Eye (tissue), 1 donor: ENCODE measurements at places on chromosomes 4 and X.

DNA sequence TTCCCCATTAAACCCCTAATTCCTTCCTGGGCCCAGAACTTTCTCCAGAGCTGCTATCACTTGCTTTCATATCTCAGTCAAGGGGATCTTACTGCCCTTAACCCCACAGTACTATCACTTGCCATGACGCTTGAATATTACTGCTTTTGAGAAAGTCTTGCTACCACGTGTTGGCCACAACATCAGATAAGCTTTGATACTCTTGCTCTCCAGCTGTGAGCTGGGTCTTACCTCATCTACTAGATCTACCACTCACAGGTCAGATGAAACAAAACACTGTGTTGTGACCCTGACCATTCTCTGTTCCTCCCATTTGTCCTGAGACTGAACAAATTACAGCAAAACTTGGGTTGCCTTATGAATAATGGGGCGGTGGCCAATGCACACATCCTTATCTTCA is 12.1 kb upstream of the TAPT1 start:
- DNase-seq = no peak

GRCh38 chrX:154429711-154430110 is 1.2 kb downstream of the ATP6AP1 start:
- DNase-seq = no peak

DNA sequence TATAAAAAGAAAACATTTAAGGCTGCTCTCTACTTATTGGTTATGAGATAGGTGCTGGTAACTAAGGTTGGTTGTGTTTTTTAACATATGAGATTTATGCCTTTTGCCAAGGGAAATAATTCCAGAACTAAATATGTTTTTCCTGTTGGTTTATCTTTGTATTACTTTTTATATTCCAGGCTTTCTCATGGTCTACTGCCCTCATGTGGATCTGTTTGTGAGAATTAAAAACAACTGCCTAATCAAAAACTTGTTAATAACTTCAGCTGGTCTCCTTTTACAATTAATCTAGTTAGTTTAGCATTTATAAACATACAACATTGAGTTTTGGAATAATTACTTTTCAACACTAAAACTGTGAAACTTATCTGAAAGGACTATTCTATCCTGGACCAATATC is 1208.3 kb downstream of the ADGRL3 start:
- peak; percentile 22 for DNase-seq

DNA sequence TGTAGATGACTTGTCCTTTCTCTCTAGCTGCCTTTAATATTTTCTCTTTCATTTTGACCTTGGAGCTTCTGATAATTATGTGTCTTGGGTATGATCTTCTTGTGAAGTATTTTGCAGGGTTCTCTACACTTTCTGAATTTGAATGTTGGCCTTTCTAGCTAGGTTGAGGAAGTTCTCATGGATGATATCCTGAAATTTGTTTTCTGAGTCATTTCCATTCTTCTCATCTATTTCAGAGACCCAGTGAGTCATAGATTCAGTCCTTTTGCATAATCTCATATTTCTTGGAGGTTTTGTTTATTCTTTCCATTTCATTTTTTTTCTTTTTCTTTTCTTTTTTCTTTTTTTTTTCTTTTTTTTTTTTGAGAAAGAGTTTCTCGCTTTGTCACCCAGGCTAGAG is 585.7 kb upstream of the PABPC4L start:
- no peak for DNase-seq

- DNase-seq = no peak
These were observed 71.3 kb upstream of the CAMK2D start for GRCh38 chr4:113832803-113833202.

DNA sequence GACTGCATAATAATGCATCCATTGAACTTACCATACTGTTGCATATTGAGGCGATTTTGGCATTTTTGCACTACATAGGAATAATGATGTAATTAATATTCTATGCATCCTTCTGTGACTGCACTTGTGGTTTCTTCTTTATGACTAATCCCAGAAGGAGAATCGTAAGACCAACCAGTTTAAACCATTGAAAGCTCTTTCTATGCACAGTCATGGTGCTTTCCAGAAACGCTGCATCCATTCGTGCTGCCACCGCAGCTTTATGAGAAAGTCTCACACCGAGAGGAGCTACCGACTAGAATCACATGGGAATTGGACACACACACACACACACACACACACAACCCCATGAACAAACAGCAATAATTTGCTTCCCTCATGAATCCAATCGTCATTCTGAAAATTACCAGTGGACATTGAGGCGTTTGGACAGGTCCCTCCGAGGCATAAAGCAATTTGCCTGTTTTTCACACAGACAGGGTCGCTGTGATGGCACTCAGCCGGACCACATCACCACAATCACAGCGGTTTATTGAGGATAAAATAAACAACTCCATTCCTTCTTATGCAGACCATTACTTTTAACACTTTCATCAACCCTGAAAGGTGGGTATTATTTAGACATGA is 64.2 kb downstream of the PACRGL start:
- DNase-seq = peak; percentile 50

DNA sequence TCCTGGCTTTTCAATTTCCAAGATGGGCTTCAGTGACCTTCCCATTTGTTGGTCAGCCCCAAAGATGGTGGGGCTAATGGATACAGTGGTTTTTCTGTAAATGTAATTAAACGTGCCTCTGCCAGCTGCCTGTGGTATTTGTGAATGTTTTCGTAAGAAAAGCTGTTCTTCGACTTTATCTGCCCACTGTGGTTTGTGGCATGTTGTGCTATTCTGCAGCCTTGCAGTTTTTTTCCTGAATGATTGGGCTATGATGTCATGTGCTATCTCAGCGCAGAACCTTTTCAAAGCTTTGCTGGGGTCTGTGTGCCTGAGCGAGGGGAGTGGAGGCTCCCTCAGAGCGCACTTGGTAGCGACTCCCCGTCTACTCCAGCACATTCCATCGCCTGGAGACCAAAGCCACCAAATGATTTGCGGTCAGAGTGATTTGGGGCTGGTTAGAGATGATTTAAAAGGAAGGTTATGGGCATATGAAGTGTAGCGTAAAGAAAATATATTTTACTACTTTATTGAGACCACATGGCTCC is 137.5 kb downstream of the PALLD start:
- DNase-seq = peak; percentile 90

DNA sequence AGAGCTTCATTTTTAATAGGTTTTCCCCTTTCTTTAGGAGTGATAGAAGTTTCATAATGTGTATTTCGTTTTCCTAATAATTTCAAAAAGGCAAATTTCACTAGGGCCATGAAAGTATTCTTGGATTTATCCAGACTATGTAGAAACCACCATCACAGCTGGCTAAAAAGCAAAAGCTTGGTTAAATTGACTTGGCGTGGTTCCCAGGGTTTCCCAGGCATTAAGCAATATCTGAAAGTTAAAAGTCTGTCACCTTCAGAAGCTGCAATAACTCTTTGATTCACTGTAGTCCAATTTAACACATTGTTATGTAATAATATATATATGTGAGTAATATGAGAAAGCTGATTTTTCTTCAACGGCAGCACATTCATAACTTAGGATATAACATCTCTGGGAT is 38.3 kb downstream of the NDNF start:
- no peak for DNase-seq

DNA sequence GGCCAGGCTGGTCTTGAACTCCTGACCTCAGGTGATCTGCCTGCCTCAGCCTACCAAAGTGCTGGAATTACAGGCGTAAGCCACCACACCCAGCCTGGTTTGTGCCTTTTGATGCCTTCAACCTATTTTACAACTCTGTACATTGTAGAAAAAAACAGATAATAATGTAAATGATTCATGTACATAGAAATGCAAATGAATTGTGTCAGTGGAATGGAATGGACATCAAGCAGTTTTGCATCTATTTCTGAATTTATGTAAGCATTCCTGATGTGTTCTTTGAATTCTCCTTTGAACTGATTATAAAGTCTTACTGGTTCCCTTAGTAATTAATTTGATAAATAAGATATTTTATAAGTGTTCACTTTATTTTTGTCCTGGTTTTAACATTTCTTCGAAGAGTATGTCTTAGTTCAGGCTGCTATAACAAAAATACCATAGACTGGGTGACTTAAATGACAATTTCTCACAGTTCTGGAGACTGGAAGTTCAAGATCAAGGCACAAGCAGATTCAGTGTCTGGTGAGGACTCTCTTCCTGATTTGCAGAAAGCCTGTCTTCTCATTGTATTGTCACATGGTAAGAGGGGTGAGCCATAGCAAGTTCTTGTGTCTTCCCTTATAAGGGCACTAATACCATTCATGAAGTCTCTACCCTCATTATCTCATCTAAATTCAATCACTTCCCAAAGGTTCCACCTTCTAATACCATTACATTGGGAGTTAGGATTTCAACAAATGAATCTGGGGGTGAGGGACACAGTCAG is 162.2 kb upstream of the S100G start:
- DNase-seq = no peak

DNA sequence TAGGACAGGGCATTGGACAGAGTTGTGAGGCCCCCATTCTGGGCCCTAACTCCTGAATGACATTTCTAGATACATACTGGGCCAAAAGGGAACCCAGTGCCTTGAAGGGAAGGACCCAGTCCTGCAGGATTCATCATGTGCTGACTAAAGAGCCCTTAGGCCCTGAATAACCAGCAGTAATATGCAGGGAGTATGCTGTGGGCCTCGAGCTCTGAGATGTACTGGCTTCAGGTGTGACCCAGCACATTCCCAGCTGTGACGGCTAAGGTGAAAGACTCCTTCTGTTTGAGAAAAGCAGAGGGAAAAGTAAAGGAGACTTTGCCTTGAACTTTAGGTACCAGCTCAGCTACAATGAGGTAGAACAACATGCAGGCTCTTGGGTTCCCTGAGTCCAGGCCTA is 138.2 kb upstream of the HUWE1 start:
- no peak for DNase-seq

GRCh38 chrX:48971249-48972219 is at the start of gene KCND1:
TSS of gene KCND1 (minus strand) at chrX:48971844. CDS start at chrX:48970271, 1,573 bp downstream.
- DNase-seq = peak; percentile 74

- no peak for DNase-seq
These were observed 68.3 kb downstream of the TEX13C start for GRCh38 chrX:125387945-125388344.

GRCh38 chrX:39856472-39857121 is 241.2 kb downstream of the BCOR start:
- no peak for DNase-seq

DNA sequence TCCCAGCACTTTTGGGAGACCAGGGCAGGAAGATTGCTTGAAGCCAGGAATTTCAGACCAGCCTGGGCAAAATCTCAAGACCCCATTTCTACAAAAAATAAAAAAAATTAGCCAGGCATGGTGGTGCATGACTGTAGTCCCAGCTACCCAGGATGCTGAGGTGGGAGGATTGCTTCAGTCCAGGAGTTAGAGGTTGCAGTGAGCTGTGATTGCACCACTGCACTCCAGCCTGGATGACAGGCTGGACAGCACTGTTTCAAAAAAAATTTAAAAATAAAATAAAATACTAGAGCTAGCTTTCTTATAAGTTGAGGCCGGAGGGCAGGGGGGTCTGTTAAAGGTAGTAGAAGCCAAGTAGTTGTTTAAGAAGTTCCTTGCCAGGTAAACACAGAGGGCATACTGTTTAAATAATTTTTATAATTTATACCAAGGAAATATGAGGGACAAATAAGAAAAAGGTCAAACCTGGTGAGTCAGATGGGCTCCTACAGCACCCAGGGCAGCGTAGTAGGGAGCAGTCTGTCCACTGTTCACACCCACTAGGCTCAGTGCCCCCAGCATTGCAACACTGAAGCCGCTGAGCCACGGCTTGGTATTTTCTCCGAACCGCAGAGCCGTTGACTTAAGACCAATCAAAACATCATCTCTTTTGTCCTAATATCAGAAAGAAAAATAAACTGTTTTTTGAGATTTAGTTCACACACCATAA is 17.3 kb downstream of the COQ2 start:
- DNase-seq = no peak

DNA sequence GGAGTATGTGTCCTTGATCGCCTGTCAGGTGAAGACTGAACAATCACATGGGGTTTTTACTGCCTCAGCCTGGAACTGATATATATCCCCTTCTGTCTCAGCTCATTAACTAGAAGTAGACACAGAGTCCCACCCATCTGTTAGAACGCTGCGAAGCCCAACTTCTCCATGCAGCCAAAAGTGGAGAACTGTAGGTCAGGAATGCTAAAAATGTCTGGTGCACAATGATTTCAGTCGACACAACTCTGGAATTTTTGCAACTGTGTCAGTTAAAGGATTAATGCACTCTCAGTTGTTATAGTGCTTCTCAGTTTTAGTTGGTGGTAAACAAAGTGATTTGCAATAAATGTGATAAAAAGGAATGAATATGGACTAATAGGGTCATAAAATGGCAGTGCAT is 287.2 kb downstream of the INPP4B start:
- peak; percentile 37 for DNase-seq

DNA sequence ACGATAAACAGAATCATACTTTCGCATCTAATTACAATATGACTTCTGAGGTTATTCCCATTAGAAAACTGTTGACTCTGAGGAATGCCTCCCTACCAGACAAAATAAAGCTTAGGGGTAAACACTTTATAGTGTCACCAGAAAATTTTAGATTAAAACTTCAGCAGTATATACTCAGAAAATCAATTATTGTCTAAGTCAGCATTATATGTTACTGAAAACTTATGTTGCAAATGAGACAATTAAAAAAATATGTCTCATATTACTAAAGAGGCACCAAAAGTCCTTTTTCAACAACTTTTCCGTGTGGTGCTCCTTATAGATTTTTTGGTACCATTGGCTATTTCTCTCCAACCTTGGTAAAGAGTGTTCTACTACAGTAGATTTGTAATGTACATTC is 91.4 kb downstream of the HMGN5 start:
- no peak for DNase-seq

GRCh38 chrX:129145840-129146272 is 377.4 kb downstream of the SMARCA1 start:
- DNase-seq = no peak

- DNase-seq = no peak
These were observed 56.5 kb downstream of the TRIM2 start for GRCh38 chr4:153260553-153261300.

DNA sequence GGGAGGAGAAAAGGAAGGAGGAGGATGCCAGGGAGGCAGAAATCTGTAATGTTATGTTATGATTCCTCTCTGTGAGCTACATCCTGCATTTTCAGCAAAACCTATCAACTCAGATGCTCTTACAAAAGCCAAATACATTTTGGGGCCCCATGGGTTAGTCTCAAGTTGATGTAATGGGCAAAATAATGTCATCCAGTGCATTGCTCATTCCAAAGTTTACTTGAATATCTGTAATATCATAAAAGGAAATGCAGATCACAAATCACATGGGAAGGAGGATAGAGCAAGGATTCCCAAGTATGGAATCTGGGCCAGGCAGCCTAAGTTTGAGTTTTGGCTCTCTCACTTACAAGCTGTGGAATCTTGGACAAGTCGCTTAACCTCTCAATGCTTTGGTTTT is 74.9 kb upstream of the SOD3 start:
- DNase-seq = no peak
